Neuronal stem cell (in vitro differentiated cells): ENCODE measurements at places on chromosomes 5 and 9.
A peak's percentile ranks its signal among the peaks of the same experiment; 100 is the strongest.

DNA sequence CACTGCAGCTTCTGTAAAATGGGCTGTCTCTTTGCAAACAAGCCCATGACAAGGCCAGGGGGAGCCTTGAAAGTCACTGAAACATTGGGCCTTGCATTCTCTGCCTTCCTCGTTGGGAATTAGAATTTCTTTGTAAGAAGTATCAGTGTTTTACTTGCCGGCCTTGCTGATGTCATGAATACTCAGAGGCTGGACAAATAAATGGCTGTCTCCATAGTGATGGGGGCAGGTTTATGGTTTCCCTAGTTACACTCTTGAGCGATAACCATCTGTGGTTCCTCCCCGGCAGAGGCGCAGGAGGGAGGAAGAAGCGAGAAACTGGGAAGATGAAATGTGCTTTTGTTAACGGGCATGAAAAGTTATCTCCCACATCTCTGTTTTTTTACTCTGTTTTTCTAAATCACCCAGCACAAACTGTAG, 272.7 kb upstream of the PANK3 start:
- no peak overlapping the region for H3K27ac ChIP-seq
- H3K36me3 ChIP-seq, result no peaks in the 10 kb centered on the region
- no peak overlapping the region for H3K4me3 ChIP-seq
- H3K4me1 ChIP-seq, result peaks cover 51% of the 10 kb centered on the region
- no peak for DNase-seq

DNA sequence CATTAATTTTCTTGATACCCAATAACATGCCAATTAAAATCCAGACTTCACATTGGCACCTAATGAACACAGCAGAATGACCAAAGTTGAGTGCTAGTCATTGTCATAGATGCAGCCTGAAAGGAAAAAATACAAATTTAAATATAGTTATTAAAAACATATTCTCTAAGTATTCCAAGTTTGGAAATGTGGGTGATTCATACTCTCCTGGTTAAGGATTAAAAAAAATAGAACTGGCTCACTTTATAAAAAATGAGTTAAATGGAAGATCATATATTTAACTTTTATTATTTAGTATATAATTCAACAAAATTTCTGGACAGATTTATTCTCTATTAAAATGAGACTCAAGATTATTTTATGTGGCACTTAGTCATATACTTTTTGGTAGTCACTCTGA, 33.2 kb upstream of the RICTOR start:
- no peaks in the 10 kb centered on the region for H3K36me3 ChIP-seq
- H3K27ac ChIP-seq, result no peak overlapping the region
- no peaks in the 10 kb centered on the region for H3K4me1 ChIP-seq
- no peaks in the 10 kb centered on the region for H3K27me3 ChIP-seq
- DNase-seq, result no peak
- no peak overlapping the region for H3K4me3 ChIP-seq

DNA sequence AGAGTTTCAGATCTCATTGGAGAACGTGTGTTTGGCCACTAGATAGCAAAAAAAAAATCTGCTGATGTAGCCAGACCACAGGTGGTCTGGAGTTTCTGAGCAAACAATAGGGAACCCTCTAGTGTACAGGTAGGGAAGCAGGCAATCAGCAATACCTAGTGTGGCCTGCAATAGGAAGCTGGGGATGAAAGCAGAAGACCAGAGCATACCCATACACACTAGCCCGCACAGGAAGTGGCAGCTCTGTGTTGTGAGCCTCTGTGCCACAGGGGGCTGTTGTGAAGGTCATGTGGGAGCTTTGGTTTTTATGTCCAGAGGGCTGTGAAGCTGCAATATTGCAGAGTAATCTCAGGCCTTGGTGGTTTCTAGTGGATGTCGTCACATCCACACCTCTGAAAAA, 81.2 kb downstream of the MTAP start:
- DNase-seq, result no peak
- no peaks in the 10 kb centered on the region for H3K36me3 ChIP-seq
- H3K27me3 ChIP-seq, result no peaks in the 10 kb centered on the region
- H3K4me3 ChIP-seq, result no peak overlapping the region
- H3K27ac ChIP-seq, result no peak overlapping the region

DNA sequence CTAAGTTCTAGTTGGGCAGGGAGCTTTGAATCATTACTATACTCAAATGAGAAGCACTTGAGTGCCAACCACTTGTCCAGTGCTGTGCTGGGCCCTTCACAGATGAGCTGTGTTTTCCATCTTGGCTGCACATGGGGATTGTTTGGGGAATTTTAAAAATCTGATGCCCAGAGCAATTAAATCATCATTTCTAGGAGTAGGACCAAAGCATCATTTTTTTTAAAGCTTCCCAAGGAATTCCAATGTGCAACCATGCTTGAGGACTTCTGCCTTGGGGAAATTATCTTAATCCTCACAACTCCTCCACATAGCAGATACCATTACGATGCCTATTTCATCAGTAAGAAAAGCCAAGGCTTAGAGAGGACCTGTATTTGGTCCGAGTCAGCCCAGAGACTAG, 131.4 kb downstream of the TMEM174 start:
- H3K27me3 ChIP-seq, result peaks cover 82% of the 10 kb centered on the region
- no peak overlapping the region for H3K4me3 ChIP-seq
- no peaks in the 10 kb centered on the region for H3K36me3 ChIP-seq
- peaks cover 3% of the 10 kb centered on the region for H3K4me1 ChIP-seq
- DNase-seq, result no peak

- no peaks in the 10 kb centered on the region for H3K27me3 ChIP-seq
- H3K36me3 ChIP-seq, result peaks cover 21% of the 10 kb centered on the region
- no peak for DNase-seq
- H3K4me1 ChIP-seq, result peaks cover 14% of the 10 kb centered on the region
- H3K4me3 ChIP-seq, result peak overlapping the region; percentile 89
Observed at GRCh38 chr9:19379697-19380046, 364 bp downstream of the RPS6 start.

DNA sequence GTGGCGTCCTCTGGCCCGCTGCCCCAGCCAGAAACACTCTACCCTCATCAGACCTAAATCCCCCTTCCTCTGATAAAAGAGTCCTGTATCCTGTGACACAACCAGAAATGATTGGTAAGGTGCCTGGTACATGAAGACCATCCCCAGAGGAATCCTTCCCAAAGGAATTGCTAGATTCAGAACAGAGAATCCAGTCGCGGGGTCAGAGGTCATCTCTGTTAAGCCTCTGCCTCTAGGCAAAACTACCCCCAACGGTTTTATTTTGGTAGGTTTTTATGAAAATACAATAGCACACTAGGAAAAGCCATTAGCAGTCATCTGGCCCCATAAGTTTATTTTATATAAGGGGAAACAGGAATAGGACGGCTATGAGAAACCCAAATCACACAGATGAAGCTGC, 102.4 kb upstream of the HAND1 start:
- no peak overlapping the region for H3K27ac ChIP-seq
- H3K4me3 ChIP-seq, result no peak overlapping the region
- H3K27me3 ChIP-seq, result no peaks in the 10 kb centered on the region
- no peak for DNase-seq

GRCh38 chr5:157167214-157167621, 1.2 kb upstream of the GARIN3 start:
- H3K4me3 ChIP-seq, result no peak overlapping the region
- peaks cover 2% of the 10 kb centered on the region for H3K27me3 ChIP-seq
- no peaks in the 10 kb centered on the region for H3K36me3 ChIP-seq
- DNase-seq, result no peak
- H3K4me1 ChIP-seq, result no peaks in the 10 kb centered on the region

DNA sequence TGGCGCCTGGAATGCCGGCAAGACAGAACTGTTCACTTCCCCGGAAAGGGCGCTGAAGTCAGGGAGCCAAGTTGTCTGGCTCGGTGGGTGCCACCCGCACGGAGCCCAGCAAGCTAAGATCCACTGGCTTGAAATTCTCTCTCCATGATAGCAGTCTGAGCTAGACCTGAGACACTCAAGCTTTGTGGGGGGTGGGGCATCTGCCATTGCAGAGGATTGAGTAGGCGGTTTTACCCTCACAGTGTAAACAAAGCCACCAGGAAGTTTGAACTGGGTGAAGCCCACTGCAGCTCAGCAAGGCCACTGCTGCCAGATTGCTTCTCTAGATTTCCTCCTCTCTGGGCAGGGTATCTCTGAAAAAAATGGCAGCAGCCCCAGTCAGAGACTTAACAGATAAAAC, 277.4 kb downstream of the SLCO4C1 start:
- no peaks in the 10 kb centered on the region for H3K36me3 ChIP-seq
- no peak overlapping the region for H3K27ac ChIP-seq
- DNase-seq, result no peak
- H3K4me3 ChIP-seq, result no peak overlapping the region
- no peaks in the 10 kb centered on the region for H3K4me1 ChIP-seq

DNA sequence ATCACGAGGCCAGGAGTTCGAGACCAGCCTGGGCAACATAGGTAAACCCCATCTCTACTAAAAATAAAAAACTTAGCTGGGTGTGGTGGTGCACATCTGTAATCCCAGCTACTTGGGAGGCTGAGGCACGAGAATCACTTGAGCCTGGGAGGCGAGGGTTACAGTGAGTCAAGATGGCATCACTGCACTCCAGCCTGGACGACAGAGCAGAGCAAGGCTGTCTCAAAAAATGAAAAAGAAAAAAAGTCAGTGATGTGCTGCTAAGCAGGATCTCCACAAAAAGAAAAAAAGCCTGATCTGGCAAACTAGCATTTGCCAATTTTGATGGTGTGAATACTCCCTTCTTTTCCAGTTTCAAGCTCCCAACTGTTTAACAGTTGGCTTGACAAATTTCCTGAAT, 21.9 kb downstream of the F2R start:
- H3K36me3 ChIP-seq, result peaks cover 24% of the 10 kb centered on the region
- no peaks in the 10 kb centered on the region for H3K4me1 ChIP-seq
- no peak overlapping the region for H3K4me3 ChIP-seq
- no peaks in the 10 kb centered on the region for H3K27me3 ChIP-seq

DNA sequence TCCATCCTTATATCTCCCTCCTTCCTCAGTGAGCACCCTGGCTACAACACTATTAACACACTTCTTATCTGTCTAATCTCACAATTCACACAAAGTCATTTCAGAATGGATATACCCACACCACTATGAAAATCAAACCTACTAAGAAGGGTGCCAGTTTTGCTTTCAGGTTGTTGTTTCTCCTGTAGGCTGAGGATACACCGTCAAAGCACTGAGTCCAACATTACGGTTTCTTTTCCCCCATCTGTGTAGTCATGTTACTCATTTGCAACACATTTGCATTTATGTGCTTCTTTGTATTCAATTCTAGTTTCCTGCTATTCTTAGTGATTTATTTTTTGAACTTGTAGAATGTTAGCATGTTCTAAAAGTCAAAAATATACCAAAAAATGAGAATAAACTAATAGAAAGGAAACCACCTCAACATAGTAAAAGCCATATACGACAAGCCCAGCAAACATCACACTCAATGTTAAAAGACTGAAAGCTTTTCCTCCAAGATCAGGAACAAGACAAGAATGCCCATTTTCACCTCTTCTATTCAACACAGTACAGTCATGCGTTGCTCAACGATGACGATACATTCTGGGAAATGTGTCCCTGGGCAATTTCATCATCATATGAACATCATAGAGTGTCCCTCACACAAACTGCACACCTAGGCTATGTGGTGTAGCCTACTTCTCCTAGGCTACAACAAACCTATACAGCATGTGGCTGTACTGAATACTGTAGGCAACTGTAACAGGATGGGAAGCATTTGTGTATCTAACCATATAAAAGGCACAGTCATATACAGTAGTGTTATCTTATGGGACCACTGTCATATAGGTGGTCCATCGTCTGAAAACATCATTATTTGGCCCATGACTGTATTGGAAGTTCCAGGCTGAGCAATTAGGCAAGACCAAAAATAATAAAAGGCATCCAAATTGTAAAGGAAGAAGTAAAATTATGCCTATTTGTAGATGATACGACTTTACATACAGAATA, 6.3 kb downstream of the ROR2 start:
- H3K4me1 ChIP-seq, result peaks cover 2% of the 10 kb centered on the region
- H3K27ac ChIP-seq, result no peak overlapping the region
- DNase-seq, result no peak
- H3K27me3 ChIP-seq, result no peaks in the 10 kb centered on the region
- H3K36me3 ChIP-seq, result peaks cover 7% of the 10 kb centered on the region
- H3K4me3 ChIP-seq, result no peak overlapping the region

- no peak for DNase-seq
- peaks cover 1% of the 10 kb centered on the region for H3K4me1 ChIP-seq
- no peaks in the 10 kb centered on the region for H3K36me3 ChIP-seq
- H3K4me3 ChIP-seq, result no peak overlapping the region
- H3K27me3 ChIP-seq, result no peaks in the 10 kb centered on the region
- no peak overlapping the region for H3K27ac ChIP-seq
Observed at GRCh38 chr5:143186623-143187022, 216.9 kb downstream of the NR3C1 start.

GRCh38 chr5:109455598-109456096, 45.9 kb upstream of the PJA2 start:
- no peak overlapping the region for H3K4me3 ChIP-seq
- no peaks in the 10 kb centered on the region for H3K27me3 ChIP-seq
- no peaks in the 10 kb centered on the region for H3K36me3 ChIP-seq
- H3K27ac ChIP-seq, result no peak overlapping the region

GRCh38 chr5:60765019-60765709, 65.2 kb upstream of the DEPDC1B start:
- H3K27ac ChIP-seq, result no peak overlapping the region
- DNase-seq, result no peak
- no peaks in the 10 kb centered on the region for H3K27me3 ChIP-seq
- H3K4me3 ChIP-seq, result no peak overlapping the region
- no peaks in the 10 kb centered on the region for H3K4me1 ChIP-seq

DNA sequence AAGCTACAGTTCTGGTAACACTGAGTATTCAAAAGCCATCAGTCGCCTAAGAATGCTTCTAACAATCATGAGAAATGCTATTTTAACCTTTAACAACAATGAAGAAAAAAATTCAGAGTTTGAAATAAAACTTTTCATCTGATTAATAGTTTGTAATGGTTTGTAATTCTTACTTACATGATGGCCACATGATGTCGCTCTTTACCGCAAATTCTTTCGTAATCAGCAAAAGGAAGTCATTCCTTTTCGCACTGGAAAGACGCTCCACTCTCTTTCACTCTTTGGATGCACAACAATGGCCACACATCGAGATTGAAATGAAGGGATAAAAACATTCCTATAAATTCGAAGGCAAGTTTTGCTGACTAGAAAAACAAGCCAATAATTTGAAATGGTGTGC, at the start of gene PCDHA7:
PCDHA7 (plus strand) TSS at position 277 of the 400 bp plus-strand sequence; CDS start at position 392, 115 bp downstream.
- H3K36me3 ChIP-seq, result peaks cover 12% of the 10 kb centered on the region
- DNase-seq, result no peak
- no peak within 1 kb of the TSS for H3K27ac ChIP-seq
